ENCODE measurements at places on chromosomes 16 and 17.

DNA sequence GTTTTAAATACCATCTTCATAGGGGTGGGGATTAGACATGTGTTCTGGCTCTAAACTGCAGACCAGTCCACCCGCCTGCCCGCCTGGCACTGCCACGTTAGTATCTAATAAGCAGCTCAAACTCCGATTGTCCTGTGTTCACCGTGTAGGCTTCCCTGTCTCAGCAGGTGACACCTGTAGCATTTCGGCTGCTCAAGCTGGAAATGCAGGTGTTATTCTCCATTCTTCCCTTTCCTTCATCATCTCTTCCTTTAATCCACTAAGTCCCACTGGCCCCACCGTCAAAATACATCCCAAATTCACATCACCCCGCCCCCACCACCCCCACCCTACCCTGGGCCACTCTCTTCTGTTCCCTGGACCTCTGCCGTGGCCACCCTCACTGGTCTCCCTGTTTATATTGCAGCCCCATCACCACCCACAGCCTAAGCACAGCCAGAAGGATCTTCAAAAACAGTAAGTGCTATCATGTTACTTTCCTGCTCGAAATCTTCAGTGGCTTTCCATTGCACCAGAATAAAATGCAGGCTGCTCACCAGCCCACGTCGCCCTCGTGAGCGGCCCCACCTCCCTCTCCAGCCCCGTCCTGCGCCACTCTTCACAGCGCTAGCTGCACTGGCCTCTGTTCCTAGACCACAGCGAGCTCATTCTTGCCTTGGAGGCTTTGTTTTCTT, 65.1 kb downstream of the RTN4RL1 start:
- no peak for DNase-seq

DNA sequence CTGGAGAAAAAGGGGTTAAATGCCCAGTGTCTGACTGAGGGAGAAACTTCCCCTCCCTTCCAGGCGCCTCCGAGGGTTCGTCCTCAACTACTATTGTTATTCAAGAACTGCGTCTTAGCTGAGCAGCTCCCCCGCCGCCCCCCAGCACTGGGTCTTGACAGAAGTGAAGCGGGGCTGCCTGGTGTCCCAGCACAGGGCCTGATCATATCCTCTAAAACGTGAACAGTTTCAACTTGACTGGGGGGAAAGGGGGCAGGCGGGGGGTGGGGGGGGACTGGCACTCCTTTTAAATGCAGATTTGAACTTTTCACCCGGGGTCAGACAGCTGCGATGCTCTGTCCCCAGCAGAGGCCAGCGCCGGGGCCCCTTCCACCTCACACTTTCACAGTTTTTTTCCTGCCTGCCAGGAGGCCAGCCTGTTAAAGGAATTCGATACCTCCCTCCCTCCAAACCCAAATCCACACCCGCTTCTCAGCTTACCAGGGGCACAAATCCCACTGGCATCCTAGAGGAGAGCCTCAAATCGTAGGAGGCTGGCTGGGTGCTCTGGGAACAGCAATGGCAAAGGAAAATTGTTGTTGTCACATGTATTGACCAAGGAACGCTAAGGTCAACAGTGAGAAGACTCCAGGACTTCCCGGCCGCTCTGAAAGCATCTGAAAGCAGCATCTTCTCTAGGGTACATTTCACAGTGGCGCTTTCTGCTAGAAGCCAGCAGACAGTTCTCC, 14.5 kb downstream of the ZFHX3 start:
- no peak for DNase-seq

GRCh38 chr17:82685291-82685690, 13.2 kb downstream of the RAB40B start:
- DNase-seq, result no peak

DNA sequence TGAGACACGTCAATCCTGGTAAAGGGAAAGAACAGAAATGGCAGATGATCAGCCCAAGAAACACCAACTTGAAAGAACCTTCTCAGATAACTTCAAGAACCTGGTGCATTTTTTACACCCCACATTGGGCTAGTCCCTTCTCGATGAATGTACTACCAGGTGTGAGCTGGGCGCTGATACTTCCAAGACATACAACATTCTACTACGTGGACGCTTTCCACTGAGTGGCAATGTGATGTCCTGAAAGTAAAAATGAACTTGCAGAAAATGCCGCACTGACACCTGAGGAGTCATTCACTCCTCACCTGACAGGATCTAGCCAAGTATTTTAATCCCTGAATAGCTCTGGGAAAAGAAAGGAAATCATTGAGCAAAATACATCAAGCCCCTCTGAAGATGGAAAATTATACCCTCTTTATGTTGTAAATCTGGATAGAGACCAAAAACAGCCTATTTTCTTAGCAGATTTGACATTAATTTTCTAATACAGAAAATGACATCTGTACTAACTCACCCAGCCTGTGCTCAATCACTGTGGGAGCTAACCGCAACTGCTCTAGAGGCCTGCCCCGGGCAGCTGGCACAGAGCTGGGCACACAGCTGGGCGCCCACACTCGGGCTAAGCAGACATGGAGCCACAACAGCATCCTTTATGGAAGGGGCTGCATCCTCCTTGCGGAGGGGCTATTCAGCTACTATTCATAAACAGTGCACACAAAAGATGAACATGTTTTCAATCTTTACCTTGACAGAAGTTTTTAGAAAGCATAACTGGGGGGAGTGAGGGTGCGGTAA, 16.2 kb downstream of the SNN start:
- DNase-seq, result no peak

- DNase-seq, result no peak
Observed at GRCh38 chr16:48479955-48480354, 94.7 kb upstream of the SIAH1 start.

- no peak for DNase-seq
Observed at GRCh38 chr16:29727452-29727851, 18.3 kb downstream of the C16orf54 start.

GRCh38 chr16:77393955-77394354, 40.9 kb downstream of the ADAMTS18 start:
- no peak for DNase-seq

DNA sequence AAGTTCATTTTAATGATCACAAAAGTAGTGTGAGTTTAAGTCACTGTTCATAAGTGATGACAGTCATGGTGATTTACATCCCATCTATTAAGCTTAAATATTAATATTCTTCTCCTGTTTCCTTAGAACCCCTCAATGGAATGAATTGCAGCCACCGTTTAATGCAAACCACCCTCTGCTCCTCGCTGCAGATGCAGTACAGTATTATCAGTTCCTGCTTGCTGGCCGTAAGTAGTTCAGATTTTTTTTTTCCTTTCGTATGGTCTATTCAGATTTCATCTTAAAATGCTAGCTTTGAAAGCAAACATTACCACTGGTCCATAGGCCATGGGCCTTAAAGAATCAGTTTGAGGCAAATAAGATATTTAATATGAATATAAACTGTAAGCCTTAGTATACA, 359.0 kb upstream of the TBX2 start:
- no peak for DNase-seq

- DNase-seq, result no peak
Observed at GRCh38 chr17:16352667-16353316, 477 bp downstream of the CENPV start.

DNA sequence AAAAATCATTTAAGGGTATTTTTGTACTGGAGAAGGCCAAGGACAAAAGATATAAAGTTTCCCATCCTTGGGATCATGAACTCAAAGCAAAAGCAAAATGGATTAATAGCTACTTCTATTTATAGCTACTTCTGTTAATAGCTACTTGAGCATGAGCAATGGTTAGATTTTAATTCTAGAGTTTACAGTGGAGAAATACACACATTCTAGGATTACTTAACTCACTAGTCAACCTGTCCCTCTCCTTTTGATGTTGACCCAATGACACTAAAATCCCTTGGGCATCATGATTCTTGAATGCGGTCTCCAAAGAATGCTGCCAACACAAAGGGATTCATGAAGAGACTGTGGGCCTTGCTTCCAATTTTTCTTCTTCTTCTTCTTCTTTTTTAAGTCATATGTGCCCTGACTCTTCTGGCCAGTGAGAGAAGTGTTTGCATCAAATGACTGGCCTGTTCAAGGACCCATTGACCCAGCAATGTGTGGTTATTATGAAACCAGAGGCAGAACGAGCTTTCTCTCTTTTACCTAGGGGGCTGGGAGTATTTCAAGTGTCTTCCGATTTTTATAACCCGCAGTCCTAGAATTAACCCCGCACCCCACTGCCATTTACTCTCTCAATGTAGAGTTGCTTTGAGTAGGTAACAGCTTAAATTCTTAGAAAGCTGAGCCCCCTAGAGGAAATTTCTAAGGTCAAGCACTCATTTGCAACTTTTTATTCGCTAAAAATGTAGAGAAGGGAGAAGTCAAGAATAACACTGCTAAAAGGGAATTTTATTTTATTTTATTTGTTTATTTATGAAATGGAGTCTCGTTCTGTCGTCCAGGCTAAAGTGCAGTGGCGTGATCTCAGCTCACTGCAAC, 34.6 kb downstream of the OTOA start:
- no peak for DNase-seq

GRCh38 chr16:12951392-12951791, 50.0 kb downstream of the SHISA9 start:
- no peak for DNase-seq

DNA sequence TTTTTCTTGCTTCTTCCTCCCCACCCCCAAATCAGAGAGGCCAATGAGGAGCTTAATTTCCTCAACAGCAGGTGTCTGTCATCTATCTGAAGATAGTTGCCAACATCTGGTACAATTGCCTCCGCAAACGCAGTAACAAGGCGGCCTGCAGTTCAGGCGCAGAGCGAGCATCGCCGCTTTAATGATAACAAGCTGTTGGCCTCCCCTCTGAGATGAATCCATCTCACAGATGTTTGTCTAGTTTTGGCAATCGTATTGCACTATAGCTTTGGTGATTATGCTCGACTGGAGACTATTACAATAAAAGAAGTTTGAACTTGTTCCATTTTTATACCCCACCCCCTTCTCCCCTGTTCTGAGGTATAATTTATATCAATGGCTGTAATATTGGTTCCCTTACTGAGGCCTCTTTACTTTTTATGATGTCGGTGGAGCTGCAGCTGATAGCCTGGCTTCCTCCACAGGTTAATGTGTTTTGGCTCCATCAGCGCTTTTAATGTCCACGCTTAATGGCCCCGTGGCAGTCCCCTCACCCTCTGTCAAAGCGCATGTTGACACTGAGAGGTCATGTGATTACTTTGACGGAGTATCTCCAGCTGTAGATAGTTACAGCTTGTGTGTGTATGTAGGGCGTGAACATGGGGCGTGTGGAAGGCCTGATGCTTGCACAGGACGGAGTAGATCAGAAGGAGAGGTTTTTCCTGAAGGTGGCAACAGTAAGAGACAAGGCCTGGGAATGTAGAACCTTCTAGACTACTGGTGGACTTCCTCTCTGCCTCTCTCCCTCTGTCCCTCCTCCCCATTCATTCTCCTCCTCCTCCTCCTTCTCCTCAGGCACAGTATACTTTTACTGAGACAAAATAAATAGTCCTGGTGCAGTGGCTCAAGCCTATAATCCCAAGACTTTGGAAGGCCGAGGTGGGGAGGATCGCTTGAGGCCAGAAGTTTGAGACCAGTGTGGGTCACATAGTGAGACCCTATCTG, 164.7 kb downstream of the MSI2 start:
- DNase-seq, result no peak

Data from stimulated activated CD8-positive, alpha-beta memory T cell treated with anti-CD3 and anti-CD28 coated beads, Interleukin-4, amount 100 ng/mL, for 4 hours (primary cell).